Thyroid gland (tissue), 4 donors: ENCODE measurements at places on chromosomes 4 and X.

DNA sequence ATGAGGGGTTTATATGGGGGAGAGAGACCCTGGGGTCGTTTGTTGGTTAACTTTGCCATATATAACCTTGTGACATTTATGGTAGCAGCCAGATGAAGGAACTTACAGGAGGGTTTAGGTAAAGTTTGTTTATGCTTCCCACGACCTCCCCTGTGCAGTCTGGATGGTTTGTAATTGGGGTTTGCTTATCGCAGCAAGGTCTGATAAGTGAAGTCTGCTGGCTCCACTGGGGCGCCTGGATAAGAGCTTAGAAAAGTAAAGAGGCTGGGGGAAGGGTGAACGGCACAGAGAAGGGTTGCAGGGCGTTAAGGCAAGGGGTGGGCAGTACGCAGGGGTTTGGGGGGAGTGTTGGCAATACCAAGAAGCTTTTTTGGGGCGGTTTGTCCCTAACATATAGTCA, 98.7 kb downstream of the KDM6A start:
- no peak for DNase-seq
- H3K36me3 ChIP-seq = no peaks in the 10 kb centered on the region
- no peak overlapping the region for H3K4me3 ChIP-seq
- H3K27ac ChIP-seq = no peak overlapping the region
- no peaks in the 10 kb centered on the region for H3K27me3 ChIP-seq

DNA sequence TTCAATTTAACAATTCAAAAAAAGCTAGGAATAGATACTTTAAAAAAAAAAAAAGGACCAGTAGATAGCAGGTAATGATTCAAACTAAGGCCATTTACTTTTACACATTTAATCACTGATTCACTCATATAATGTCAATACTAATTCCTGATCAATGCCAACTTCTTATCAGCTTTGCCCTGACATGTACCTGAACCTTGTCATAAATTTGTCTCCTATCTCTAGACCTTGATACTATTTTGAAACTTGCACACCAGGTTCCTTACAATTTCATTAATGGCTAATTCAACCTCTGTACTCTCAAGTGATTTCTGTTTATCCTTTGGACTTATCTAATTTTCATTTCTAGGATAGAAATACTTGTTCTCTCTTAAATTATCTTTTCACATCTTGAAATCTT, 55.4 kb downstream of the UGT2B4 start:
- no peaks in the 10 kb centered on the region for H3K36me3 ChIP-seq
- H3K4me3 ChIP-seq = no peak overlapping the region
- H3K27ac ChIP-seq = no peak overlapping the region
- no peak for DNase-seq

DNA sequence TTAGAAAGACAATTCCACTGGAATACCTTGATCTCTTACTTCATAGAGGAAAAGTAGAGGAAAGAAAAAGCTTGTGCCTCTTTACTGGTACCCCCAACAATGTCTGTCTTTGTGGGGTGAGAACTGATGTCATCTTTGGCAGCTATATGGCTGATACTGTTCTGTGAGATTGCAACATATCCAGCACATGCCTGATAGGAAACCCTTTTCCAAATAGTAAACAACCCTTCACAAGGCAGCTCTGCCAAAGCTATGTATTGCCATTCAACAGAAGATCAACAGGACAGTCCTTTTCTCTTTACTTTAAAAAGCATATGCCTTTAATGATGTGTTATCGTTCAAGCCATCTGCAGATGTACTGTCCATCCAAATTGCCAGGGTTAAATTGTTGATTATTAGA, 105.9 kb downstream of the IL1RAPL1 start:
- H3K4me3 ChIP-seq = no peak overlapping the region
- no peak overlapping the region for H3K27ac ChIP-seq
- no peaks in the 10 kb centered on the region for H3K36me3 ChIP-seq
- H3K27me3 ChIP-seq = no peaks in the 10 kb centered on the region

- no peaks in the 10 kb centered on the region for H3K27me3 ChIP-seq
- H3K36me3 ChIP-seq = no peaks in the 10 kb centered on the region
- H3K4me3 ChIP-seq = no peak overlapping the region
- H3K4me1 ChIP-seq = peaks cover 44% of the 10 kb centered on the region
- DNase-seq = no peak
Observed at GRCh38 chr4:86973668-86974067, 38.9 kb downstream of the AFF1 start.

DNA sequence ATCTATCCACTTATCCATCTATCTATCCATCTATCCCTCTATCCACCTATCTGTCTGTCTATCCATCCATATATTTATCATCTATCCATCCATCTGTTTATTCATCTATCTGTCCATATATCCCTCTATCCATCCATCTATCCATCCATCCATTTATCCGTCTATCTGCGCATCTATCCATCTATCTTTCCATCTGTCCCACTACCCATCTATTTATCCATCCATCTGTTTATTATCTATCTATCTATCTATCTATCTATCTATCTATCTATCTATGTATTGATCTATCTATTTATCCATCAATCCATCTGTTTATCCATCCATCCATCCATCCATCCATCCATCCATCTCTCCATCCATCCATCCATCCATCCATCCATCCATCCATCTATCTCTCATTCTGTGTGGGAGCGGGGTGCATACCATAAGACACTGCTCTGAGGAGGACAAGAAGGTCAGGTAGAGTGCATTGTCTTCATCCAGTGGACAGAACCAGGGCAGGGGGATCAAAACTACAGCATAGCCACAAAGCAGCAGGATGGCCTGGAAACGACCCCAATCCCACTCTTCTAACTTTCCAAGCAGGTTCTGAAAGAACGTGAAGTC, 53.2 kb upstream of the ENPP6 start:
- DNase-seq = no peak
- H3K4me1 ChIP-seq = no peaks in the 10 kb centered on the region
- H3K4me3 ChIP-seq = no peak overlapping the region
- H3K36me3 ChIP-seq = no peaks in the 10 kb centered on the region
- no peaks in the 10 kb centered on the region for H3K27me3 ChIP-seq
- H3K27ac ChIP-seq = no peak overlapping the region

GRCh38 chr4:3254302-3255131, 5.6 kb downstream of the MSANTD1 start:
- H3K4me1 ChIP-seq = peaks cover 23% of the 10 kb centered on the region
- no peak for DNase-seq
- H3K27ac ChIP-seq = no peak overlapping the region
- H3K27me3 ChIP-seq = no peaks in the 10 kb centered on the region
- no peaks in the 10 kb centered on the region for H3K36me3 ChIP-seq

DNA sequence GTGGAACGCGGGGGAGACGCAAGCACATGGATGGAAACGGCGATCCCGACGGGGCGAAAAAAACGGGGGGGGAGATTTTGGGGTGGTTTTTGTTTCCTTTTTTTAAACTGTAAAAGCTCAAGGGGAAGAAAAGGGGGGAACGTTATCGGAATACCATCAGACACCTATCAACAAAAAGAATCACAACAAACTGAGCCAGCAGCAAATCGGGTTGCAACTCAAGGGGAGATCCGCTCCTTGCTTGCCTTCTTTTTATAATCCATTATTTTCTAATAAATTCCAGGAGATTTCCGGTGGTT, 616 bp downstream of the MAML3 start:
- peak overlapping the region; percentile 100 for H3K27ac ChIP-seq
- H3K27me3 ChIP-seq = no peaks in the 10 kb centered on the region
- no peaks in the 10 kb centered on the region for H3K4me1 ChIP-seq
- no peaks in the 10 kb centered on the region for H3K36me3 ChIP-seq

DNA sequence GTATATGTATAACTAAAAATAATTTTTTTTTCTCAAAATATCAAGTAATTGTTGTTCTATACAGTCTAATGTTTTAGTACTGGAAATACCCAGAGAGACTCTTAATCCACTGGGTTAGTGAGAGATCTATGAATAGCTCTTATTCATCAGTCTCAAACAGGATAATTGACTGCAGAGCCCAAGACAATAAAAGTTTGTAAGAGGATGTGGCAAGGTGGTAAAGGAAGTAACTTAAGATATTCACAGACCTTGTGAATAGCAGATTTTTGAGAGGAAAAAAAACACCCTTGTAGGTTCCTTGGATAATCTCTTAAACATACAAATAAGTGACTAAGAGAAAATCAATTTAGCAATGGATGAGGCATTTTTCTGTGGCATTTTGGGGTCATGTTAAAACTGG, 210.9 kb upstream of the FAM241A start:
- H3K36me3 ChIP-seq = no peaks in the 10 kb centered on the region
- H3K4me1 ChIP-seq = no peaks in the 10 kb centered on the region
- H3K27ac ChIP-seq = no peak overlapping the region
- no peak for DNase-seq
- H3K4me3 ChIP-seq = no peak overlapping the region
- no peaks in the 10 kb centered on the region for H3K27me3 ChIP-seq

DNA sequence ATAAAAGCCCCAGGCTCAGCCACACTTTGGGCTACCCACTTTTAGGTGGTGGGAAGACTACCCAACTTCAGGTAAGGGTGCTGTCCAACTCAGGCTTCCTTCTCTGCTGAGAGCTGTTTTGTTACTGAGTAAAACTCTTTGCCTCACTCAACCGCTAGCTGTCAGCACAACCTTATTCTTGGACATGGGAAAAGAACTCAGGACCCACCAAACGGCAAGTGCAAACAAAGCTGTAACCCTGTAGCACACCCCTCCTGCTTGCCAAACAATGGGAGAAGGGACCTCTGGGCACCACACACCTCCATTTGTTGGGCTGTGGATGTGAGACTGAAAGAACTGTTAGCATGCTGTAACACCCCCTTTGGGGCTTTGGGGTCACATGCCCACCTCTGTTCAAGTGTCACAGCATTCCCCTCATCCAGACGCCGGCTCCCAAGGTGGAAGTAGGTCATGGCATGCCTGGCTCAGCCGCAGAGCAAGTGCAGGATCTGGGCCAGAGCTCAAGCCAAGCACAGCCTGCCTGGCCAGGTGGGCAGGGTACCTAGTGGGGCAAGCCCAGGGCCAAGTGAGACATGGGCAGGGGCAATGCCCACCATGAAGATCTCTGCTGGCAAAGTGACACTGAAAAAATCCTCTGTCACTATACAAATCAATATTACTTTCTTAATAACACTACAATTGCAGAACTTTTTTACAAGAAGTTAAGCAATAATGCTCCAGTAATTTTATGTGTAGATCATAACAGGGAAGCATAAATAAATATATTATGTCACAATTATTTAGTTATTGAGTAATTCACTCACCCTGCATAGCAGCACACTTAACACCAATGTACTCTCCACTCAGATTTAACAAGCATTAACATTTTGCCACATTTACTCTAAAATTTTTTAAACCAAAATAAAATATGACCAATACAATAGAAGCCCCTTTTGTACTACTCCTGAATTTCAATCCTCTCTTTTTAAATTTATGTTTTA, 107.2 kb downstream of the TBCK start:
- H3K4me1 ChIP-seq = no peaks in the 10 kb centered on the region
- H3K27ac ChIP-seq = no peak overlapping the region
- H3K27me3 ChIP-seq = no peaks in the 10 kb centered on the region
- no peak for DNase-seq

DNA sequence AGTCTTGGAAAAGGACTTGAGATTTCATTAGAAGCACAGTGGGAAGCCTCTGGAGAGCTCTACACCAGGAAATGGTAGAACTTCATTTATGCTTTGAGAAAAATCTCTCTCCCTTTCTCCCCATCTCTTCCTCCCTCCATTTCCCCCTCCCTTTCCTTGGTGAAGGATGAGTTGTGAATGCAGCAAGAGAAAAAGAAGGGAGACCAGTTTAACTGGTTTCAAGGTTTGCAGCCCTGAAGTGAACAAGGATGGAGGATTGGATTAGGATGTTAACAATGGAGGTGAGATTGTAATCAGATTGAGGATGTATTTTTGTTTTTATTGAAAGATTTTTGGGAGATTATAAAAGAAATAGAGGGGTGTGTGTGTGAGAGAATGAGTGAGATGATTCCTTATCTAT, 99.5 kb downstream of the ANK2 start:
- peaks cover 18% of the 10 kb centered on the region for H3K4me1 ChIP-seq
- no peak overlapping the region for H3K27ac ChIP-seq
- no peak for DNase-seq

DNA sequence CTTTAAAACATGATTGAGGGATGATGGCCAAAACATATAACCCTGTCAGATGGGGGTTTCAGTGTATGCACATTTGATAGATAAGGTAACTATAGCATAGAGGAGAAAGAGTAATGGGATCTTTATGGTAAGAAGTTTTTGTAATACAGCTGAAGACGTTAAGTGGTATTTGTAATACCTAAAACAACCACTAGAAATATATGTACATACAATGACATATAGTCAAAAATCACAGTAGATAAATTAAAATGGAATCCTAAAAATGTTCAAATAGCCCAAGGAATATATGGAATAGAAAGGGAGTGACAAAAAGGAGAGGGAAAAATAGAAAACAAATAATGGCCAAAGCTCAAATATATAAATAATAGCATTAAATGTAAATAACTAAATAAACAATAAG, 371.3 kb upstream of the FSTL5 start:
- no peak for DNase-seq
- H3K4me1 ChIP-seq = no peaks in the 10 kb centered on the region
- no peak overlapping the region for H3K27ac ChIP-seq
- H3K27me3 ChIP-seq = no peaks in the 10 kb centered on the region
- H3K36me3 ChIP-seq = no peaks in the 10 kb centered on the region

DNA sequence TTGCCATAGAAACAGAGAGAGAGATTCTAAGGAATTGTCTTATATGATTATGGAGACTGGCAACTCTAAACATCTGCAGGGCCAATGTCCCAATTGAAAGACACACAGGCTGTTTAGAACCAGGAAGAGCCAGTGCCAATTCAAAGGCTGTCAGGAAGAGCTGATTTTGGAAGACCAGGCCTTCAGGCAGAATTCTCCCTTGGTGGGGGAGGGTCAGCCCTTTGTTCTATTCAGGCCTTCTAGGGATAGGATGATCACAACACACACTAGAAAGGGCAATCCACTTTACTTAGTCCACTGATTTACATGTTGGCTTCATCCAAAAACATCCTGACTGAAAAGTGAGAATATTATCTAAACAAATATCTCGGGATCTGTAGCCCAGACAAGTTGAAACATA, 15.2 kb downstream of the C4orf46 start:
- H3K36me3 ChIP-seq = no peaks in the 10 kb centered on the region
- H3K4me1 ChIP-seq = no peaks in the 10 kb centered on the region
- DNase-seq = no peak
- no peaks in the 10 kb centered on the region for H3K27me3 ChIP-seq
- H3K27ac ChIP-seq = no peak overlapping the region
- H3K4me3 ChIP-seq = no peak overlapping the region
